ENCODE measurements at places on chromosomes 4 and X.

DNA sequence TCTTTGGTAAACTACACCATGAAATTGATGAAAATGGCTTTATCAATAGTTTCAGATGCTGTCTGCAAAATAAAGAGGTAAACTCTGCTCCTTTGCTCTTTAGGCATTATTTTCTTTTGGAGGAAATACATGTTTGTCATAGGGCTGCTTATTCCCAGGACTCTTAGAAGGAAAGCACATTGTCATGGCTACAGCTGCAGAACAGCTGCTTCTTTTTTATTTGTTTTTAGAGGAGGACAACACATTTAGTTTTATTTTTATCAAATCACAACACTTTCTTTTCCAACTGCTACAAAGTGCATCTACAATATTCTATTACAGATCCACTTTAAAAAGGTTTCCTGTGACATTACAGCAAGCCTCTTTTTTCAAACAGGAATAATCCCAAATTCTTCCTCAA, 12.7 kb upstream of the HPF1 start:
- DNase-seq, result no peak

GRCh38 chr4:137794764-137795254, 262.5 kb upstream of the PCDH18 start:
- no peak for DNase-seq

GRCh38 chr4:174423257-174423944, 98.9 kb downstream of the HPGD start:
- no peak for DNase-seq

- peak; percentile 44 for DNase-seq
These were observed 114.0 kb downstream of the RBM47 start for GRCh38 chr4:40515398-40516293.

GRCh38 chrX:107146670-107147069, 28.0 kb upstream of the RBM41 start:
- no peak for DNase-seq

DNA sequence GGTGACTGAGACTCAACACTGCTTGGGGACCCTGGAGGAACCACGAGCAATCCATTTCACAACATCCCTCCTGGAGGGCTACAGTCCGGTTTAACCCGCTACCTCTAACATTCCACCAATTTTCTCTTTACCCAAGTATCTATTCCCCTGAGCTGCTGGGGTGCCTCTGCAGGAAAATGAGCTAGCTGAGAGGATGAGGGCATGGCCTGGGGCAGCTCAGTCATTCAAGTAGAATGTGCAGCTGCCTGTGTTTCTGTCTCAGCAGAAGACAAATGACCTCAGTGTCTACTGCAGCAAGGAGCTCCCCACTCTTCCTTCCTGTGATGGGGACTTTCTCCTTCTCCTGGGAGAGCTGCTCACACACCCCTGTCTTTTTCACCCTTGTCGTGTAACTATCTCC, 120.8 kb downstream of the ZNF518B start:
- DNase-seq, result no peak

GRCh38 chr4:179268791-179269190, 1826.6 kb upstream of the AGA start:
- DNase-seq, result no peak

Data from Right ventricle myocardium superior (tissue), 1 donor.